ENCODE measurements at places on chromosomes 13 and 19.
A peak's percentile ranks its signal among the peaks of the same experiment; 100 is the strongest.

DNA sequence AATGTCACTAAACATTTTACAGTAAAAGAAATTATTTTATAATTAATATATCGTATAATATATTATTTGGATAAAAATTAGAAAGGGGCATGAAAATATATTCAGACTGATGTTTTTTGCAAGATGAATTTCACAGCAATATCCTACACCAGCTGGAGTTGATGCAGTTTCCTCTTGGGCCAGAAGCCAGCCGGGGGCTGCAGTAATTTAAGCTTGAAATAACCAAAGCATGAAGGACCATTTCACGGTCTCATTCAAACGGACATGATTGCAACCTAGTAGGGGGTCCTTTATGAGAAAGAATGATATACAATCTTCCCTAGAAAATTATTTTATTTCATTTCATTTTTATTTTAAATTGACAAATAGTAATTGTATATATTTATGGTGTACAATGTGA, 797.2 kb upstream of the PCDH9 start:
- no peak for DNase-seq

- no peak for DNase-seq
Measured at GRCh38 chr13:102693250-102693649, 1.6 kb downstream of the METTL21C start.

GRCh38 chr13:30151388-30151787, 156.0 kb downstream of the KATNAL1 start:
- no peak for DNase-seq

GRCh38 chr13:53121919-53122318, 93.3 kb downstream of the OLFM4 start:
- DNase-seq, result no peak

GRCh38 chr19:34096020-34096915, 76.0 kb upstream of the LSM14A start:
- DNase-seq, result no peak

- no peak for DNase-seq
Measured at GRCh38 chr13:27860743-27861142, 59.1 kb upstream of the PDX1 start.

GRCh38 chr19:5690955-5691821, 1.1 kb downstream of the RPL36 start:
- DNase-seq, result no peak

GRCh38 chr19:53463263-53463662, 4.3 kb upstream of the ZNF813 start:
- no peak for DNase-seq

- no peak for DNase-seq
Measured at GRCh38 chr19:55490478-55491432, 2.5 kb downstream of the SSC5D start.

DNA sequence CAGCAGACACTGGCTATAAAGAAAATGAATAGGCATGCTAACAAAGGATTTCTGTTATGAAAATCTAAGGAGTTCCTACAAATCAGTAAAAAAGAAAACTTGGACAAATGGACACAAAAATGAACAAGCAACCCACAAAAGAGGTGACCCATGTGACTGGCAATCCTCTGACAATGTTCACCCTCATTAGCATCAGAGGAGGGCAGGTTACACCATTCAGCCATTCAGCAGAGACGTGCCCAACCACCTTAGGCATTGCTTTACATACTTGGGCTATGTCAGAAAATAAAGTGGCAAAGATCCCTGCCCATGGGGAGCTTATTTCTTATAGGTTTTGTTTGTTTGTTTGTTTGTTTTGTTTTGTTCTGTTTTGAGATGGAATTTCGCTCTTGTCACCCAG, 46.0 kb downstream of the TNFRSF19 start:
- no peak for DNase-seq

GRCh38 chr19:33894787-33895186, 98.1 kb downstream of the KCTD15 start:
- DNase-seq, result no peak

DNA sequence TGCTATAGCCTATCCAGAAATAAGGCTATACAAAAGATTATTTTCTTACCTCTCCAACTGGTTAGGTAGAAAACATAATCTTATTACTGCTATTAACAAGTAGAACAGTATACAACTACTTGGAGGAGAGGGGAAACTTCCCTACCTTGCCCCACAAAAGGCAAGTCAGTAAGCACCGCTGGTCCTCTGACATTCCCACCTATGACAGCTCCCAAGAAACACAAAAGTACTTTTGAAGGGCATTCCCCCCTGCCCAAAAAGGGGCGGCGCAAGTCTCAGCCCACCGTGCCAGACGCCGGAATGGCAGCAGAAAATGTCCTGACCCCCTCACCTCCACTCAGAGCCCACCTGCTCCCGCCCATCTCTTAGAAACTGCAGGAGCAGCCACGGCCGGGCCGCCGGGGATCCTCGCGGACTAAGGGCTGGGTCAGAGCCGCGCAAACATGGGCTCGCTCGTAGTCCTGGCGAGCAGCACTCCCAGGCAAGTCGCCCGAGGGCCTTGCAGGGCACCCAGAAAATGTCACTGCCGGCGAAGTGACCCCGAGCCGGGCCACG, 437 bp downstream of the SUCLA2 start:
- DNase-seq, result no peak

GRCh38 chr13:21297447-21297846, 121.0 kb downstream of the MRPL57 start:
- no peak for DNase-seq

GRCh38 chr13:95083758-95084157, 217.5 kb downstream of the ABCC4 start:
- DNase-seq, result no peak

DNA sequence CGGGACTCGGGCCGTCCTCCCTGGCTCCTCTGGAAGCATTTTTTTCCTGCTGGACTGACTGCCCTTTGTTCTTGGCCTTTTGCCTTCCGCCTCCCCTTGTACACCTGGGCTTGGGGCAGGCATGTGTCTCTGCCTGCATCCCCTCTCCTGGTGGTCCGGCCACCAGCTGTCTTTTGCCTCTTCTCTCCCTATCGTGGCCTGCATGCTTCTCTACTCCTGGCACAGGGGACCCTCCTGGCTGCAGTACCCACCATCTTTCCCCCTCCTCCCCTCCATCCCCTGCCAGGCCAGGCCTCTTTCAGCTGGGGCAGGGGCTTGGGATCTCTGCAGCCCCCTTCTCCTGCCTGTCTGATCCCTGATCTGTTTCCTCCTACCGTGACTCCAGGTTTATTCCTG, 12.1 kb downstream of the WTIP start:
- DNase-seq, result no peak

DNA sequence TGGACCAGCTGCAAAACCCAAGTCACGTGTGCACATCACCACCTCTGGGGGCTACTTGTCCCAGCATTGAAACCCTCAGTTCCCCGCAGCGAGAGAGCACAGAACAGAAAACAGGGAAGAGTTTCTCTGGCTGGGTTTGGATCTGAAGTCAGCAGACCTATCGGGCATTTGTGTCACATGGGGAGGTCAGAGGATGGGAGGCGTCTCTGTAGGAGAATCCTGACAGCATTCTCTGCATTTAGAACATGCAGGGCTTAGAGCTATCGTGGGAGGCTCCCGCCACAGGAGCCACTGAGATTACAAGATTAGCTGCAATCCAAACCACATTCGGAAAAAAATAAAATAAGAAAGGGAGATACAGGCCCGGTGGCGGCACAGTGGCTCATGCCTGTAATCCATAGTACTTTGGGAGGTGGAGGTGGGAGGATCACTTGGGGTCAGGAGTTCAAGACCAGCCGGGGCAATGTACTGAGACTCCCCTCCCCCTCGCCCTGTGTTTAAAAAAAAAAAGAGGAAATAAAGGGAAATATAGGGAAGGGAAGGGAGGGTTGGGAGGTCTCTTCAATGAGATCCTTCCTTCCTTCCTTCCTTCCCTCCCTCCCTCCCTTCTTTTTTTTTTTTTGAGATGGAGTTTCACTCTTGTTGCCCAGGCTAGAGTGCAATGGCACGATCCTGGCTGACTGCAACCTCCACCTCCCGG, 2.9 kb upstream of the TLE6 start:
- DNase-seq, result peak; percentile 80

DNA sequence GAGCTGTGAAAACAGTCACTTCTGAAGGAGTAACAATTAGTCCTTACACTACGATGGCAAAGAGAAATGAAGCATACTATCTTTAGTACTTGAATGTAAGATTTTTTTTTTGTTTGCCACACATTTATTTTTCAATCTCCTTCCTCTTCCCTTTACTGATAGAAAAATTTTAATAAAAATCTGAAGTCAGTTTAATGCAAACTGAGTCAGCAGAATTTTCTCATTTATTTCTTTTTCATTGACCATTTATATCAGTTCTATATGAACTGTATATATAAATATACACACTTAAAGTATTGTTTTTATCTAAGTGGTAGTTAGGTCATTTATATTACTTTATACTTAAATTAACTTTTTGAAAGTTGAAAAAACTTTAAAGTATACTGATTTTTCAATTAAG, 1009.1 kb upstream of the SPRY2 start:
- DNase-seq, result no peak

DNA sequence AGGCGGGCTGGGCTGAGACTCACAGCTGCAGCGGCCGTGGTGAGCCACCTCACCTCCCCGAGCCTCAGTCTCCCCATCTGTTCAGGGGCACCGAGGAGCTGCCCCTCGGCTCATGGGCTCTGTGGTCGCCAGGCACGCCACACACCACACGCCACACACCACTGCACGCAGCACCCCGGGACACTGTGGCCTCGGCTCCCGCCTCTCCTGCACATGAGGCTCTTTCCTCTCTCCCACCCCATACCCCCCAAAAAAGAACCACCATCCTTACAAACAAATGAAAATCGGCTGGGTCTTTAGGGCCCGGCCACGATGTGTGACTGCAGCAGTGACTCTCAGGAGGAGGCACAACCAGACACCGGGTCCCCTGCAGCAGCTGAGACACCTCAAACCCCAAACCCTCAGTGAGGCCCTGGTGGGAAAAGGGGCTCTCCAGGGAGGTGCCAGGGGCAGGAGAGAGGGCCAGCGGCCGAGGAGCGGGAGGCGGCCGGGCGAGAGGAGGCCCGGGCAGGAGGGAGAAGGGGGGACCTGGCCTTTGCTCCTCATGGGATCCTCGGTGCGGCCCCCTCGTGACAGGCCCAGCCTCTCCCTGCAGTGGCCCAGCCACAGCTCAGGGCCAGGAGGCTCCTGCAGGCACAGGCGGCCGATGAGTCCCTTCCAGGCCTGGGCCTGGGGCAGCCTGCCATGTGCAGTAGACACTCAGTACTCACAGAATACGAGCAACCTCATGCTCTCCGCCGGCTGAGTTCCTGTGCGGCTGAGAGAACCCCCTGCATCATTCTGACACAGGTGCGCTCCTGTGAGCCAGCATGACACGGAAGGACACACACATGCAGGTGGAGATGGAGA, 66.3 kb downstream of the RASA3 start:
- no peak for DNase-seq

DNA sequence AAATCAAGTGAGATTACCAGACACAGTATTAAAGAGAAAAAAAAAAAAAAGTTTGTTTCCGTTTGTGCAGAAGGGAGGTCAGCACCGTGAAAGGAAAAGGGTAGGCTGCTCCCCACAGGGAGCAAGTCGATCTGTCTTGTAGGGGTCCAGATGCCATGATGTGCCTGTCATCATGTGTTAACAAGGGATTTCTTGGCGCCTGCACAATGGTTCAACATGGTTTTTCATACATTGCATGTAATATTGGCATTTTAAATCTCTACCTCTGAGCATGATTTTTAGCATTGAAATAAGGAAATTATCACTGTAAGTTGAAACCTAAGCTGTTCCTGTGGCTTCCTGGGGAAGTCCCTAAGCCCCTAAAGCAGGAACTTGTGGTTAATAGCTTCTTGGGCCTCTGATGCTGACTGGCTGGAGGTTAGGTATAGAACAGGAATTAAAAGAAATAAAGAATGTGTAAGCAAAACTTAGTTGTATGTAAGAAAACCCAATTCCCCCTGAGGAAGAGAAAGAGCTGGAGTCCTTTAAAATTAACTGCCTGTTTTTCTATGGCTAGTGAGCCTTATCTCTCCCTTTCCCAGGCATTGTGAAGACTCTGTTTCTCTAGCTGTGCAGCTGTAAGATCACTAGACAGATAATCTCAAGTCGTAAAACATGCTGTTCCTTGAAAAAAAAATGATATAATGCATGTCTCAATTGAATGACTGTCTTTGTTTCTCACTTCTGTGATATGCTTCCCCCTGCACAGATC, 7.4 kb upstream of the FCGBP start:
- DNase-seq, result no peak

DNA sequence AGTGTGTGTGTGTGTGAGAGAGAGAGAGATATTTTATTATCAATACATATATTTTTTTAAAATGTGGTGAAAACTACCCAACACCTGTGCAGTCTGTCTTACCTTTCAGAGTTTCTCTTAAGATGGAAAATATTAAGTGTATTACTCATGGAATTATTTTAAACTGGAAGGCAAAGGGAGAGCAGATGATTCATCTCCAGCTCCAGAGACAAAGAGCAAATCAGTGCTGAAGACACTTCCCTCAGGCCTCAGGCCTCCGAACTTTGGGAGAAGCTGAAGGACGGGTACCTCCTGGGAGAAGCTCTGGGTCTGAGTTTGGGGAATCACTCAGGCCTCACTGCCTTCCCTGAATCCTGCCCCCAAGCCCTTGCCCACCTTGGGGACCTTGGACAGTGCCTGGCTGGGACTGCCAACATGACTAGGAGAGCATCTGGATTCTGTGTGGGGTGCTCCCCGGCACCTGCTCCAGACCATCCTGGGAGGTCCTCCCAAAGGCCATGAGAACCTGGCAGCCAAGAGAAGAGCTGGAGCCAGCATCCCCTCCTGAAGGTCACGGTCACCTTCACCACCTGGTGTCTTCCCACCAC, 170.4 kb upstream of the UBL3 start:
- DNase-seq, result no peak

DNA sequence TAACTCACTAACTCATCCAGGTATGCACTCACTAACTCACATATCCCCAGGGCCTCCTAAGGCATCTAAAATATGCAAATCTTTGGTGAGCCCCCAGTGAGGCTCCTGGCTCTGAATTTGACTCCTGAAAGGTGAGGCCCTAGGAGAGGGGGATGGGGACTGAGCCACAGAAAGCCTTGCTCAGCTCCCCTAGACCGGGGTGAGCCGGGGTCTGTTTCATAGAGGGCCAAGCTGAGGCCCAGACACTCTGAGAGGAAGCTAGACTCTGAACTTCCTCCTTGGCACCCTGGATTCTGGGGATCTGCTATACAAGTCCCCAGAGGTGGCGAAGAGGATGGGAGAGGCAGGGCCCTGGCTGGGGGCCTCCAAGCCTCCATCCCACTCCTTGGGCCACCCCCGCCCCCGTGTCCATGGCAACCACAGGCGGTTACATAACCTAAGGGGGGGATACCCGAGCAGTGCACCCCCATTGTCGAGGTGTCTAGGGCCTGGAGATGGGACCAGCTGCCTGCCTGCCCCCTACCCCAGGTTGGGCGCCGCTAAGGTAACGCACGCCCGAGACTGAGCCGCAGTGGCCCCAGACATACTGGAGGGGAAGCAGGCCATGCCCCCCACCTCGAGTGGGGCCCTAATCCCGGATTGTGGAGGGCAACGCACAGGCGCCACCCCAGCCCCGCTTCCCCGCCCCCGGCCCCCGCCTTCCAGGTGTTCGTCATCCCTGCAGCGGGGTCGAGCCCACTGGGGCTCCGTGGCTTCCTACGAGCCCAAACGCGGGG, 646 bp downstream of the ABHD8 start:
- no peak for DNase-seq

All from coronary artery (tissue), 2 donors.